Epithelial cell of alveolus of lung (primary cell): ENCODE measurements at places on chromosomes 7 and 10. TPM values are rescaled to one million over a fixed set of nuclear protein-coding genes. Genes with fewer than 3 reads are reported as not detected.

IGFBP1 gene
- total RNA-seq: not detected in 2 replicates

SEMA3A gene
- total RNA-seq: 42.3 and 46.8 TPM in 2 replicates

EVX1 gene
- total RNA-seq: not detected in 2 replicates

TMEM196 gene
- total RNA-seq: 0.24 TPM in 1 of 2 replicates, not detected in the other

UBN2 gene
- total RNA-seq: 2.3 and 5.5 TPM in 2 replicates

MEOX2 gene
- 0.13 and 59.3 TPM in 2 replicates for total RNA-seq

INTS15 gene
- total RNA-seq: 19.0 and 23.3 TPM in 2 replicates

RASSF4 gene
- 11.2 and 23.0 TPM in 2 replicates for total RNA-seq

AGAP3 gene
- total RNA-seq: 25.5 and 34.6 TPM in 2 replicates

LBX1 gene
- total RNA-seq: not detected in 2 replicates

RARRES2 gene
- 44.9 and 377 TPM in 2 replicates for total RNA-seq

CNPY1 gene
- not detected in 2 replicates for total RNA-seq

CYP3A7 gene
- 0.13 and 1.0 TPM in 2 replicates for total RNA-seq

TMEM184A gene
- total RNA-seq: 0.13 TPM in 1 of 2 replicates, not detected in the other

CPED1 gene
- total RNA-seq: 15.1 and 21.2 TPM in 2 replicates

SPOCK2 gene
- total RNA-seq: 0.26 and 3.0 TPM in 2 replicates

UNC5B gene
- 9.8 and 35.6 TPM in 2 replicates for total RNA-seq
